Stimulated activated CD4-positive, alpha-beta T cell treated with anti-CD3 and anti-CD28 coated beads, Interleukin-15, amount 100 ng/mL, for 48 hours (primary cell): ENCODE measurements at places on chromosomes 7 and 10.
A peak's percentile ranks its signal among the peaks of the same experiment; 100 is the strongest.

DNA sequence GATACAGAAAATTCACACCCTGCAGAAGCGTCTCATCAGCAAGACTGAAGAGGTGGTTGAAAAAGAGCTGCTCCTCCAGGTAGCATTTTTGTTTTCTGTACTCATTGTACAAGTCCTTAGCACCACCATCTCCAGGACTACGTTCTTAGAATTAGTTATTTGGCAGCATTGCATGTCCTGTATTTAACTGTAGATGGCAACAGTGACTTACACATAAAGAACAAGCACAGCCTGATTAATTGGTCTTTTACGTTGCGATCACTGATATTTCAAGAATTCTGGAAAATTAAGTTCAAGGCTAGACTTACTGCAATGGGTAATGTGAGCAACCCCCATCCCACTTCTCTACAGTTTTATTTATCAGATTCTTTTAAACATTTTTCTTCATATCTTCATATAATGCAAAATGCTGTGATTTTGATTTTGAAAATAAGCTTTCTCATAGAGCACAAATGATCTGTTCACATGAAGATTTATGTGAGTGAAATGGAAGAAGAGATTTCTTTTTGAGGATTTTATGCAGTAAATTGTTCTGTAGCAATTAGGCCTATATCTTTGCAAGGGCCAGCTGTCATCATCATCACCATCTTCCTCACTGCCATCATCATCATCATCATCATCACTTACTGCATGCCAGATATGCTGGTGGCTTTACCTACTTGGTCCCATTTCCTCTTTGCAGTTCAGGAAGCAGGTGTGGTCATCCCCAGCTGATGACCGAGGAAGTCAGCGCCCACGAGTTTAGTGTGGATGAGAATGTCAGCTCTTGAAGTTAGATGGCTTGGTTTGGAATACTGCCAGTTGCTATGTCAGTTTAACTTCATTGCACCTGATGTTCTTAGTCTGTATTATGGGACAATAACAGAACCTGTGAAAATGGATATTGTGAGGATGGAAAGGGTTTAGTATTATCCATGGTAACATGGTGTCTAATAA is 53.4 kb downstream of the CFAP58 start:
- DNase-seq = no peak

- DNase-seq = no peak
These were observed 63.8 kb downstream of the BPGM start for GRCh38 chr7:134710511-134710853.

DNA sequence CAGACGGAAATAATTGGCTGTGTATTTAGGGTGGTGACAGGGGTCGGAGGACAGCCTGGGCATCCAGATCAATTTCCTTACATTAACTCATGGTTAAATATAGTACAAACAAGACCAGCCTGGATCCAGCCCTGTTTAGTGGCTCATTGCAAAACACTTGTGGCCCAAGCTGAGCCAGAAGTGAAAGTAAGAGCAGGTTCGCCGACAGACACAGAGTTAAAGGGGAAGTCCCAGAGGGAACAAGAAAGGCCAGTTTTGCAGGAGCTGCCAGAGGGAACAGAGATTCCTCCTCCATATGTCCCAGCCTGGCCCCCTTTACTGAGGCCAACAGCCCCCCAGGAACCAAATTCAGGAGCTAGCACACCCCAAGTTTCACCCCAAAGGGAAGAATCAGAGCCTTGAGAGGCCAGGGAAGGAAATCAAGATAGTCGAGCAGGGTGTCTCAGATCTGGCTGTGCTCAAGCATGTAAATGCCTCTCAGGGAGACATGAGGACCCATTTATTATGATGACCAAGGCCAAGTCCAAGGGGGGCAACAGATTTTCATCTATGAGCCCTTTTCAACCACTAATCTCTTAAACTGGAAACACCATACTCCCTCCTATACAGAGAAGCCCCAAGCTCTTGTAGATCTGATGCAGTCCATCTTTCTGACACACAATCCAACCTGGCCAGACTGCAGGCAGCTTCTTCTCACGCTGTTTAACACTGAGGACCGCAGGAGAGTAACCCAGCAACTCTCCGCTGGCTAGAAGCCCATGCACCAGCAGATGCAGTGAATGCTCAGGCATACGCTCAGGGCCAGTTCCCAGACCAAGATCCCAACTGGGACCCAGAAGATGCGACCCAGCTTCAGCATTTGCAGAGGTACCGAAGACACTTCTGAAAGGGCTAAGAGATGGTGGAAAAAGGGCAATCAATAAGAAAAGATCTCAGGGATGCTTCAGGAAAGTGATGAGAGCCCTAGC is 15.9 kb upstream of the ADCK2 start:
- no peak for DNase-seq

- no peak for DNase-seq
These were observed 82.5 kb downstream of the ICA1 start for GRCh38 chr7:8179486-8179885.

DNA sequence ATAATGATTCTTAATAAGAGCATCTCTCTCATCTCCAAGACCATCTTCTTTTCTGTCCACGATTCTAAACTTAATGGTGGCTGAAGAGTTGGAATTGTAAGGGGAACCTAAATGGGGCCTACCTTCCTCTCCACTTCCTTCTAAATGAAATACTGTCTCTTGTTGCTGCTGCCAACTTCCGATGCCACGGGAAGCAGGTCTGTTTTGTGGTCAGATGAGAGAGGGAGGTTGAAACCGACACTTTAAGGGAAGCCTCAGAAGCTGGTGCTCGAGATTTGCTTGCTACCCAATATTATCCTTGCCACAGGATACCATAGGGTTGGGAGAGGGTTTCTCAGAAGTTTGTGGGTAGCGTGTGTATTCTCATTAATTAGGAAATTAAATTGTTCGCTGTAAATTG is 464.1 kb downstream of the SUGCT start:
- DNase-seq = no peak

DNA sequence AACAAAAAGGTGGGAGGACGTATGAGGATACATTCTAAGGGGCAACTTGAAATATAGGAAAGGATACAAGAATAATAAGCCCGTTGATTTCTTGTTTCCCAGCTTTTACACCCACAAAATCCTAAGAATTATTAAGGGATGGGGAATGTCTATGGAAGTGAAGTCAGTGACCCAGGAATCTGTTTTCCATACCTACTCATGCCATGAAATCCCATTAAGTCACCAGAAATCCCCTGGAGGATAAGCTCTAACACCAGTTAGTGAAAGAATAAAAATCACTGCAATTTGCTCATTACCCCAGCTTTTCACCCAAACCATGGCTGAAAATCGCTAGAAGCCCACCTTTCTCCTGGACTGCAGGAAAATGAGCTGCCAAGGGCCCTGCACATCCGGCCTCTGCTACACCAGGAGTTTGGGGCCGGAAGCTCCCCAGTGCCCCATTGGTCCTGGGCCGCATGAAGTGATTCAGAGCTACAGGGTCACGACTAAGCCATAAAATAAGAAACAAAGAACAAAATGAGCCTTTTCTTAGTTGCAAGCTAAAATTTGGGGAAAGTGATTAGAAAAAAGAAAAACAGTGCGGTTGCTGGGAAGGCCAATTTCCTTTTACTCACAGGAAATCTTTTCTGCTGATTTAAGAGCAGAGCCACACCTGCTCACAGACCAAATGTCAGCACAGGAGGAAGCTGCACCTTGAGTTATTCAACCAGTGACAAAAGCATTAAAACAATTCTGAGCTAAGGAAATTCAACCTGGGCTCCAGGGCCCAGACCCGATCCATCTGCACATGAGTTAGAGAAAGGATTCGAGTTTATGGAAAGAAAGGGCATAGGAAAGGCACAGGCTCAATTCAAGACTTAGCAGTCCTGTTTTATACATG is 40.3 kb downstream of the HIPK2 start:
- DNase-seq = no peak

DNA sequence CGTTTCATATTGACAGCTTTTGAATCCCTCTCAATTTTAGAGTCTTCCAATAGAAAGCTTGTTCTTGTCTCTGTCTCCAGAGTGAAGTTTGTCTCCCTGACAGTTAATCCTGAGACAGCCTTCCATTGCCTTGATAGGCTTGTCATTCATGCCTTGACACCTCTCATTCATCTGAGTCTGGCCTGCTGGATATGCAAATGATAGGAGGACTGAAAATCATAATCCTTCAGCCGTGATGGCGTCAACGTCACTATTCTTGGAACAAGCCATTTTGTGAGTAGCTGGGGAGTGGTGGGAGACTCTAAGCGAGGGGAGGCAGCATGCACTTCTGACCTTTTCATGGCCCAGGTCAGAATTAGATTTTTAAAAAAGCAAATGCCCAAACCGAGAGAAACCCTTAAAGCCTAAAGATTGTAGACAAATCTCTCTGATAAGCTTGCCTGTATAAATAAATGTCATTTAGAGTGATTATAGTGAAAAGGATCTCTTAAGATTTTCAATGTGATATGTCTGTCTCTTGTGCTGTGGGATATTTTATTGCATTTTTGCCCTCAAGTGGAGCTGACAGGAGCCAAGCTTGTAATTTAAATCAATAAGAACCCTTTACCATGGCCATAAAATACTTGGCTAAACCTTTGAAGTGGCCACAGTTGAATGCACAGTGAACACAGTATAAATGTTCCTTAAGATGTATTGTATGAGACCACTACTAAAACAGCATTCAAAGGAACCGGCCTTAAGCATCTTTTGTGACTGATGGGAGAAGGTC is 148.8 kb downstream of the SNX10 start:
- DNase-seq = no peak

DNA sequence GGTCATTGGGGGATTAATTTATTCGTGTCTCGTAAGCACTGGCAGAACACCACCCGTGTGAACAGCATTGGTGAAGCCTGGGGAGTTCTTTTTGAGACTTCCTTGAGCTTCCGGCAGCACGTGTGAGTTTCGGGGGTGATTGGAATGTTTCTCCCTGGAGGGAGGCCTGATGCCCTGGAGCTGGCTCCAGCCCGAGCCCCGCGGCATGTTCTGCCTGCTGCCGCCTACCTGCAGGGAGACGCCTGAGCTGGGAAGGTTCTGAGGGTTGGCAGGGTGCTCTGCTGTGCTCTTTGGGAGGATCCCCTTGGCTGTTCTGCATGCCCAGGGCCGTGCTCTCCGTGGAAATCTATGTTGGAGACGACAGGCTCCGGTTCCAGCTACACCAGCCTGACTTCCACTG is 159.3 kb downstream of the MGMT start:
- no peak for DNase-seq

- DNase-seq = no peak
These were observed 47.4 kb upstream of the GNAI1 start for GRCh38 chr7:80087051-80087770.

- peak; percentile 53 for DNase-seq
These were observed 10.5 kb upstream of the MTPAP start for GRCh38 chr10:30359373-30360206.

GRCh38 chr10:77319557-77319956 is 318.1 kb downstream of the KCNMA1 start:
- no peak for DNase-seq

DNA sequence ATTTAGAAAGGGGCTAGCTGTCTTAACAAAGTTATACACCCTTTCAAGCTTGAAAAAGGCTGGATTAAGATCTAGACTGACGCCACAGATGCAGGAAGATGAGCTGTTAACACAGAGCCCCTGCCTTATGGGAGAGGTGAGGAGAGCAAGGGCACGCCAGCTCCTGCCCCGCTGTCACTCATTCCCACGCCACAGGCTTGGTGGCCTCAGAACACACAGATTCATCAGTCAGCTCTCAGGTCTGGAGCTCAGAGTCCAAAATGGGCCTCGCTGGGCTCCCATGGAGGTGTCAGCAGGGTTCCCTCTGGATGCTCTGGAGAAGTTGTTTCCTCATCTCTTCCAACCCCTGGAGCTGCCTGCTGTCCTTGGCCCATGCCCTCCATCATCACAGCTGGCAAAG is 554.2 kb downstream of the TCERG1L start:
- no peak for DNase-seq

DNA sequence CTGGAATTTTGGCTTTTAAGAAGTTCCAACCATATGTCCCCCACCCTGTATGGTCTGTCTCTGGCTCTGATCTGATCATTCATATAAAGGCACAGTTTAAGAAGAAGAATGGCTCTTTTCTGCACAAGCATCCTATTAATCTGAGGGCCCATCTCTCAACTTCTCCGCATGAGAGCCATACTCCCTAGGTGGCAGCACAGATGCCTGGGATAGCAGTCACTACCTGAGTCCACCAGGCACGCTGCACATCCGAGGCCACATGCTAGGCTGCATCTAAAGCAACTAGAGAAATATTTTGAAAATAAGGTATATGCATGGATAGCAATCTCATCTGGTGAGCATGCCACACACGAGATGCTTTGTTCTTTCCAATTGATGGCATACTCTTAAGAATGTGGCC is 565.5 kb downstream of the PARD3 start:
- no peak for DNase-seq

DNA sequence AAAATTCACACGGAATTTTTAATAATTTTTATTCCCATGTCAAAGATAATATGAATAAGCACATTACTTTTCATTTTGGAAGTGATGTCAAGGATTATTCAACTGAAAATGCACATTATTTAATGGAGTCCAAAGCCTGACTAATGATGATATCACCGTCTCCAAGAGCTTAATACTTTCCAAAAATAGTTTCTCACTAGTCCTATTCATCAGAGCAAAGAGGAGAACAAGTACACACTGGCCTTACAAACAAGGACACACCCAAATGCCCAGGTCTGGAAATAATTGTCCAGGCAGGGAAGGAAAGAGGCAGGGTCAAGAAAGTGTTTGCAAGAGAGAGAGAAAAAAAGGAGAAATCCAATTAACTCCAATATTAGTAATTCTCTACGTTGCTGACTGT is 216.8 kb upstream of the CCDC6 start:
- DNase-seq = no peak

DNA sequence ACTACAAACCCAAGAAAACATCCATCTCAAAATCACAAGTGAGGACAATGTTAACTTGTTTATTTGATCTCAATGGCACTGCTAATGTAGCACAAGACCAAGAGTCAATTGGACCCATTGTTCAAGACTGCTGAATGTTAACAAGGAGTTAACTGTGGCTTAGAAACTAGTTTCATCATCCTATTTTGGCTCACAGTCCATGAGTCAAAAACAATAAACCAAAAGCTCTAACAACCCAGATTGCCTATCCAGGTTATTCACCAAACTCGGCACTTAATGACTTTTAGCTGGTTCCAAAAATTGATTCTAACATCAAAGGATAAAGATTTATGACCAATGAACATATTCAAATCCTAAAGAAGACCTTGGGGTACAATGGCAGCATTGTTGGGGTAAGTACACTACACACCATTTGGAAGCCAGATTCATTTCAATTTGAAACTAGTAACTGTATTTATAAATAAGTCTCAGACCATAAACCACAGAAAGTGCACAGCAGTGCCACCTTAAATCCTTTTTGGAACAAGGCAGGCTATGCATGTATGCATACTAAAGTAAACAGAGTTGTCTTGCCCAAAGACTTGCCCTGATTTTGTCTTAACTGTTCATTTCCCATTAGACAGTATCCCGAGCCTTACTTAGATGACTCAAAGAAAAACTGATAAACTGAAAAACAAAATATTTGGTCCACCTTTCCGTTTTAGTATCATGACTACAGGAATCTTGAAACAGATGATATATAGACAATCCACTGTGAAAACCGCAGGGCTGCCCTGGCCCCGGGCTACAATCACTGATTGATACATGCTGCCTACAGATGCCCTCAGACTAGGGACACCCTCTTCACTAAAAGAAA is 84.5 kb downstream of the SRPK2 start:
- no peak for DNase-seq

- no peak for DNase-seq
These were observed 104.1 kb upstream of the FERD3L start for GRCh38 chr7:19249281-19249680.

GRCh38 chr10:52136921-52137320 is 177.2 kb upstream of the DKK1 start:
- DNase-seq = no peak

- DNase-seq = no peak
These were observed 182.6 kb upstream of the CXCL12 start for GRCh38 chr10:44567471-44567870.
